Lower lobe of right lung (tissue), 2 donors: ENCODE measurements at places on chromosomes 6 and 20.

GRCh38 chr6:21107796-21108195, 485.8 kb upstream of the SOX4 start:
- no peak for DNase-seq

DNA sequence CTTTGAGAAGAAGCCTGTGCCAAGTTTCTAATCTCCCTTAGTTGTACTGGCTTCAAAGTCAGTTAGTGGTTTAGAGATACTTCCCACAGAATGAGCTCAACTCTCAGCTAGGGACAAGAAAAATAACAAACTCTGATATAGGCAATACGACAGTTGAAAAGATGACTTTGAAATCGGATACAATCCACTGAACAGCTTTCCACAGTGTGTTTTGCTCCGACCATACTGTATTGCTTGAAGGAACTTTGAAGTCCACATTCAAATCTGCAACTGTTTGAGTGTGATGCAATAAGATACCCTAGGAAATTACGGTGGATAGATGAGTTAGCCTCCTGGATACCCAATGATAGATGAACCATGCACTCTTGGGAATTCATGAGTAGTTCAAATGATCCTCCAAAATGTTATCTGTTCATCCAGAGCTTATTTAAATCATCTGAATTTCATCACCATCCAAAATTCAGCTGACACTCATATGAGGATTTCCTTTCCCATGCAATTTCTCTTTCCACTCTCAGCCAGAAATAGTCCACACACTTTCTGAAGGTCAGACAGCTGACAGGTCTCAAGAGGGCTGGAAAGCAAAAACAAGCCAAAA, 443.8 kb downstream of the HAO1 start:
- no peak for DNase-seq

DNA sequence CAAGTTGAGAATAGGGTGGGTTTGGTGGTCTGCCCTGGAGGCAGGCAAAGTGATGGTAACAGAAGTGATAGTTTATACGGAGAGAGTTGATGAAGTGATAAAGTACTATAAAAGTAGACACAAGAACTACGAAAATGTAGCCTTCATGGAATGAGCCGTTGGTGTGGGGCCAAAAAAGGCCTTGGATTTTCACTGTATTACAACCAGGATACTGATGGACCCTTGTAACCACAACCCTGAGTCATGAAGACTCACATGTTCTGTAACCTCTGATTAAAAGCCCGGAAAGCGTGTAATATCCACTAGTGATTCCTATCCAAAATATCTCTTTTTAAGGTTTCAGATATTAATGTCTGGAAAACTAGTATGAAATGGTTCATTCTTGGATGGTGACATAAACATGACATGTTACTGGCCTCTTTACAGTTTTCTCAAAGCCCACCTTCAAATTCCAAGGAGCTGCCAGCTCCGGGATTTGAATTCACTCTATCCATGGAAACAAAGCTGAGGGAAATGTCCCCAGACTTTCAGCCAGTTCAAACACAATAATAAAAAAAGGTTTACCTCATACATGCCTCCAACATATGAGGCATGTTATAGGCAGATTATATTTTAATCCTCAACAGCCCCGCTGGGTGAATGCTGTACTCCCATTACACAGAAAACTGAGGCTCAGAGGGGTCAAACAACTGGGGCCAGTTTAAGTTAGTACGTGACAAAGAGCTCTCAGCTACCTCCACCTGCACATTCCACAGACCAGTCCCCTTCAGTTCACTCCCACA, 55.4 kb downstream of the MRPL14 start:
- no peak for DNase-seq

DNA sequence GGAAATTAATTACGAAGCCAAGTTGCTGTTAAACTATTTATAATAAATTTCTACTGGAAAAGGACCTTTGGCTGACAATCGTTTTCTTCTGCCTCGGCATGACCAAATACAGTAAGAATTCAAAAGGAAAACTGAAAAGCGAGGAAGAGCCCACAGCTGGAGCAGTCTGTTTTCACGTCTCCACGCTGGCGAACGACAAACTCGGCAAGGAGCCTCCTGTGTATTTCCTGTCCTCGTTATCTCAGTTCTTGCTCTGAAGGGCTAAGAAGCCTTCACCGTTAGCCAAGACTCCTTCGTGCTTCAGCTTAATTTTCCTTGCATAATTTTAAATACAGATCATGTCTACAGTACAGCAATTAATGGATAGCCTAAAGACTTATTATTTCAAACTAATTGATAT, 214.3 kb upstream of the PLCB4 start:
- peak; percentile 43 for DNase-seq

GRCh38 chr6:152188011-152188410, 380.5 kb downstream of the ESR1 start:
- DNase-seq = no peak

DNA sequence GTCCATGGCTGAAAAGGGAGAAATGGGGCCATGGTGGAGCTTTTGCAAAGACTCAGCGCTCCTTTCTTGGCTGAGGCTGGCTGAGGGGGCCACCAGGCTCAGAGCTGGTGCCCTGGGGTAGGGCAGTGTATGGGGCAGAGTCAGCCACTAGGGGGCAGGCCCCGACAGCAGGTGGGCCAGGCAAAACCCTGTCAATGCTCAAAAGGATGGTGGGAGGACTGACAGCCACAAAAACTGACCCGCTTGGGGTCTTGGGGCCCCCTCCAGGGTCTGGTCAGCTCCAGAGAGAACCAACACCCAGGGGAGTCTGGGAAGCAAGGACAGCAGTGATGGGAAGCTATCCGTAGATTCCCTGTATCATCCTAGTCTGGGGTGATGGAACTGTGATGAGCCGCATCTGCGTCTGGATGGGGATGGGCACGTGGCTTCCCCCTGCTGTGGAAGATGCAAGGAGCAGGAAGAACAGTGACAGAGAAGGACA, 306.9 kb downstream of the DHX35 start:
- DNase-seq = peak; percentile 54

DNA sequence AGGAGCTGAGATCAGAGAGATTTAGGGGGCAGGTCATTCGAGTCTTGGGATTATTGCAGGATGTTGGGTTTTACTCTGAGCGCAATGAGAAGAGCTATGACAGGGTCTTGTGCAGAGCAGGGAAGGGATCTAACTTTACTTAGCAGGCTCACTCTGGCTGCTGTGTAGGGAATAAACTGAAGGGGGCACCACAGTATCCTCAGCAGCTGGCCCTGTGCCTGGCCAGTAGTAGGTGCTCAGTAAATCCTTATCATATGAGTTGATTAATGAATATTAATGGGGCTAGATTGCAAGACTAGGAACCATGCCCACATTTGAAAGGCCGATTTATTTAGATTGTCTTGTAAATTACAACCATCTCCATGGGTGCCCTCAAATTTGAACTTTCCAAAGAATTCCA, 4.6 kb upstream of the MDGA1 start:
- DNase-seq = no peak
